ENCODE measurements at places on chromosomes 16 and 17. TPM values are rescaled to one million over a fixed set of nuclear protein-coding genes. Genes with fewer than 3 reads are reported as not detected.

GRCh38 chr16:9813665-9814064 lies 368.6 kb downstream of the GRIN2A start:
- no peak for DNase-seq
- no peaks in the 10 kb centered on the region for H3K27me3 ChIP-seq
- no peaks in the 10 kb centered on the region for H3K36me3 ChIP-seq

DNA sequence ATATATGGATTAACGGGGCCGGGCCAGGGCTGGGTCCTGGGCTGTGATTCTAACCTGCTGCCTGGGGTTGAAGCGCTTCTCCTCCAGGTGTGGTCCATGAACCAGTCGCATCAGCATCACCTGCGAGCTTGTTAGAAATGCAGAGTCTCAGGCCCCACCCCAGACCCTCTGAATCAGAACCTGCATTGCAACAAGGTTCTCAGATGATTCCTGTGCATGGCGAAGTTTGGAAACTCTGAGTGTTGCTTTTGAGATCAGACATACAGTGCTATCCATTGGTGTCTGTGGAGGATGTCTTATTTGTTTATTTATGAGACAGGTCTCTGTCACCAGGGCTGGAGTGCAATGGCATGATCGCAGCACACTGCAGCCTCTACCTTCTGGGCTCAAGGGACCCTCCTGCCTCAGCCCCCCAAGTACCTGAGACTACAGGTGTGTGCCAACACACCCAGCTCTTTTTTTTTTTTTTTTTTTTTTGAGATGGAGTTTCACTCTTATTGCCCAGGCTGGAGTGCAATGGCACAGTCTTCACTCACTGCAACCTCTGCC lies 99.8 kb downstream of the PITPNC1 start:
- H3K27me3 ChIP-seq: no peaks in the 10 kb centered on the region
- H3K27ac ChIP-seq: no peak overlapping the region
- DNase-seq: no peak
- no peak overlapping the region for H3K4me3 ChIP-seq

Gene IL17C
- not detected for total RNA-seq

GRCh38 chr17:39935909-39936308 lies 8.4 kb downstream of the LRRC3C start:
- DNase-seq: no peak
- H3K27me3 ChIP-seq: no peaks in the 10 kb centered on the region
- H3K27ac ChIP-seq: no peak overlapping the region
- peaks cover 6% of the 10 kb centered on the region for H3K4me1 ChIP-seq

Gene XAF1
- 39.8 TPM for total RNA-seq

DNA sequence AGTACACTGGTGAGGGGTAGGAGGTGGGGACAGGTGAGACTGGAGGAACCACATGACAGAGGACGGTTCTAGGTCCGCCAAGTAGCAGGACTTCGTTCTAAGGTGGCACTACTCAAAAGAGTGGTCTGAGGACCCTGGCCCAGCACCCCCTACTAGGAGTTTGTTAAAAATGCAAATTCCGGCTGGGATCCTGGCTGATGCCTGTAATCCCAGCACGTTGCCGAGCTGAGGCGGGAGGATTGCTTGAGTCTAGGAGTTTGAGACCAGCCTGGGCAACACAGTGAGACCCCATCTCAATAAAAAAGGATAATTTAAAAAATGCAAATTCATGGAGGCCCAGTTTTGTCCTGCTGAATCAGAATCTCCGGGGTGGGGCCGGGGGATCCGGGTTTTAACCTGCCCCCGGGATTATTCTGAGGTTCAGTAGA lies 59.1 kb downstream of the WSB1 start:
- no peaks in the 10 kb centered on the region for H3K36me3 ChIP-seq
- DNase-seq: no peak
- H3K4me3 ChIP-seq: peak overlapping the region; percentile 73
- peaks cover 3% of the 10 kb centered on the region for H3K4me1 ChIP-seq
- H3K27me3 ChIP-seq: no peaks in the 10 kb centered on the region

- no peak overlapping the region for H3K27ac ChIP-seq
- no peak overlapping the region for H3K4me3 ChIP-seq
- no peak for DNase-seq
- no peaks in the 10 kb centered on the region for H3K27me3 ChIP-seq
- no peaks in the 10 kb centered on the region for H3K36me3 ChIP-seq
- H3K4me1 ChIP-seq: peaks cover 11% of the 10 kb centered on the region
These were observed 334.3 kb upstream of the TBX2 start for GRCh38 chr17:61065263-61065773.

DNA sequence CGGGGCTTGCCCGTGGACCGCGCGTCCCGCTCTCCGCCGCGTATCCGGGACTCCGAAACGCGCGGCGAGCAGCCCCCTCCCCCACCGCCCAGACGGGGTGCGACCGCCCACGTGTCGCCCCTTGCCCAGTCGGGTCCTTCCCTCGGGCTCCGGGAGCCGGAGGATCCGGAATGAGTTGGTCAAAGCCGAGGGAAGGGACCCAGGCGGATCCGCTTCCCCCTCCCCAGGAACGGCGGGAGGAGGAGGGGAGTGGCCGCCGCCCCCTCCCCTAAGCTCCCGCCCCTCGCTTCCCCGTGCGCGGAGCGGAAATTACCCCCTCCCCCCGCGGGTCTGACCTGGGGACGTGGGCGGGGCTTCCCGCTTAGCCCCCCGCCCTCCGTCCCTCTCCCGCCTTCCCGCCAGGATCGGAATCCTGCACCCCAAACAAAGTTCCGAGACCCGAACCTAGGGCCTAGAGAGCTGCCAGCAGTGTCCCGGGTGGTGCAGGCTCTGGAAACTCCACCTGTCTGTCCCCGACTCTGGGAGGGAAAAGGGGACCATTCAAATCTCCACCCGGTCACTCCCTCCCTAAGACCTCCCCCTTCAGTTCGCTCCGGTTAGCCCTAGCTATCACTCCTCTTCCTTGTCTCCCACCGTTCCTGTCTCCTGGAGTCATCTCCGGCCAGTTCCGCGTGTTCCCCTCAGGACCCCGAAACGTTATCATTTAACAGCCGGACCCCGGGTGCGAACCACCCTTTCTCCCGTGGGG lies 1.0 kb upstream of the IGF2BP1 start:
- no peak overlapping the region for H3K27ac ChIP-seq
- H3K4me1 ChIP-seq: peaks cover 5% of the 10 kb centered on the region
- H3K4me3 ChIP-seq: peak overlapping the region; percentile 3
- no peaks in the 10 kb centered on the region for H3K36me3 ChIP-seq
- DNase-seq: no peak

Gene CD300E
- 0.21 TPM for total RNA-seq

Gene SLX1A
- total RNA-seq: 44.6 TPM

Gene WSB1
- total RNA-seq: 176 TPM

All from ascending aorta (tissue), 2 donors.